ENCODE measurements at places on chromosomes 5 and 9. TPM values are rescaled to one million over a fixed set of nuclear protein-coding genes. Genes with fewer than 3 reads are reported as not detected.

The NTNG2 gene
- 0.39 TPM for total RNA-seq

The CDX1 gene
- total RNA-seq: not detected

The GARIN3 gene
- not detected for total RNA-seq

- DNase-seq: no peak
These were observed 422.1 kb upstream of the TNC start for GRCh38 chr9:115540091-115540490.

DNA sequence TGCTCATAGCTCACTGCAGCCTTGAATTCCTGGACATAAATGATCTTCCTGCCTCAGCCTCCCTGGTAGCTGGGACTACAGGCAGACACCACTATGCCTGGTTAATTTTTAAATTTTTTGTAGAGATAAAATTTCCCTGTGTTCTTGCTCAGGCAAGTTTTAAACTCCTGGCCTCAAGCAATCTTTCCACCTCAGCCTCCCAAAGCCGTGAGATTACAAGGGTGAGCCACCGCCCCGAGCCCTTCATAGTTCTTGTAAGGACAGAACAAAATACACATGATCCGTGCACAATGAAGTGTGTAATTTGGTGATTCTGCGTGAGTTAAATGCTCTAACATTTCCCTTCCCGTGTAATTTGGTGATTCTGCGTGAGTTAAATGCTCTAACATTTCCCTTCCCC lies 27.7 kb upstream of the MYO10 start:
- DNase-seq: no peak

DNA sequence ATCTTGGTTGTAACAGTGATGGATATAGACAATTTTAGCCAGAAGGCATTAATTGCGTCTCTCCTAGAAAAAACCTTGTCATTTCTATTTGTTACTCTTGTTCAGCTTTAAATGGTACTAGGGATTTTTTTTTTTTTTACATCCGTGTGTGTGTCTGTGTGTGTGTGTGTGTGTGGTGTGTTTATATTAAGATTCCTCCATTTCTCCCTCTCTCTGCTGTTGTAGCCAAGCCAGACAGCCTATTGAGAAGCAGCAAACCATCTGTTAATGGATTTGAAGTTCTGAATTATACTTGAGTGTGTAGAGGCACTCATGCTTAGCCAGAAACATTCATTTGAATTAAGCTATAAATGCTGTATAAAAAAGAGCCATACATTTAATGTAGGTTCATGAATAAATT lies 72.3 kb downstream of the SLF1 start:
- no peak for DNase-seq

DNA sequence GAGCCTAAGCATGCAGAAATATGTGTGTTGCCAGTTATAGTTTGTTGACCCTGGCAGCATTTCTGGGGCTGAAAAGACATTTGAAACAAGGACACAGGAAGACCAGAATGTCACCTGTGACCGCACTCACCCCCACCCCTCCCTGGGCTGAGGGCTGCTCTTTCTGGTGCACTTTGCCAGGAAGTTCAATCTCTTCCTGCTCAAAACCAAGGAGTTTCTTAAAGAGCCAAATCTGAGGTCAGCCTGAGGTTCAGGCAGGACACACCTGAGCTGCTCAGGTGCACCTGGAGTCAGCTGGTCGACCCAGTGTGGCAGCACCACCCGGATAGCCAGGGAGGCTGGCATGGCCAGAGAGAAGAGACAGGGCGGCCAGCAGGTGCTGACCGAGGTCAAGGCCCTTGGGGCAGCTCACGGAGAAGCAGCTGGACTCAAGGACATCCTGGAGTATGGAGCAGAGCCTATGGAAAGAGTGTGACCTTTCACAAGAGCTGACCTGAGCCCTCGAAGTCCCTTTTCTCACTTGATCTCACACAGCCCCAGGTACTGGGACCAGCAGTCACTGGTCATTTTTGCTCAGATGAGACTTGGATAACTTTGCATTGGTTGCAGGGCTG lies 376.9 kb upstream of the IRX4 start:
- no peak for DNase-seq

GRCh38 chr9:82117026-82117811 lies 128.6 kb downstream of the SPATA31D1 start:
- DNase-seq: no peak

- DNase-seq: no peak
These were observed 94.4 kb downstream of the GLDC start for GRCh38 chr9:6551136-6551535.

DNA sequence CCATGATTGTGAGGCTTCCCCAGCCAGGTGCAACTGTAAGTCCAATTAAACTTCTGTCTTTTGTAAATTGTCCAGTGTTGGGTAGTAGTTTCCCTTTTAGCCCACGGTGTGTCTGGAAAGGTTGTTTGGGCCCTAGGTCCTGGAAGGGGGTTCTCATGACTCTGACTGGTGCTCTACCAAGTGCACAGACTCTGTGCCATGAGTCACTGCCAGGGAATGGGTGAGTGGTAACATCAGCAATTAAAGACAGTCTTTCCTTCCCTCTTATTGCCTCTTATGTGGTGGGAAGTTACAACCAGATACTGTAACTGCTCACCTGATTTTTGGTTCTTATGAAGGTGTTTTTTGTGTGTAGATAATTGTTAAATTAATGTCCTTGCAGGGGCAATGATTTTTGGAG lies 141.2 kb downstream of the PRDM9 start:
- no peak for DNase-seq

All from GM23338 (cell line).